ENCODE measurements at places on chromosomes 5 and 9.

DNA sequence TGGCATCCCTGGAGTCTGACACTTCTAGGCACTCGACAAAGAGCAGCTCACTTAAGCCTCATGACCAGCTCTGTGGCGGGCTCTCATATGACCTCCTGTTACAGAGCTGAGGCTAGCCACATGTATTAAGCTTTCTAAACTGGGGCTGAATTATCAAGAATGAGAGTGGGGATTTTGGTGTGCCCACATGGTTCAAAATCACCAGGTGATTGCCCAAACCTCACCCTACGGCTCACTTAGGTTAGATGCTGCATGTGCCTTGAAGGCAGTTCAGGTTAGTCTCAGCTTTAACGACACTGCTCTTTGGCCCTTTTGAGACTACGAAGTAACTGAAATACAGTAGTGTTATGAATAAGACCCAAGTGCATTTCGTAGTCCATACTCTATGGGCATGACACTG is 39.4 kb upstream of the SMIM32 start:
- no peak for DNase-seq

DNA sequence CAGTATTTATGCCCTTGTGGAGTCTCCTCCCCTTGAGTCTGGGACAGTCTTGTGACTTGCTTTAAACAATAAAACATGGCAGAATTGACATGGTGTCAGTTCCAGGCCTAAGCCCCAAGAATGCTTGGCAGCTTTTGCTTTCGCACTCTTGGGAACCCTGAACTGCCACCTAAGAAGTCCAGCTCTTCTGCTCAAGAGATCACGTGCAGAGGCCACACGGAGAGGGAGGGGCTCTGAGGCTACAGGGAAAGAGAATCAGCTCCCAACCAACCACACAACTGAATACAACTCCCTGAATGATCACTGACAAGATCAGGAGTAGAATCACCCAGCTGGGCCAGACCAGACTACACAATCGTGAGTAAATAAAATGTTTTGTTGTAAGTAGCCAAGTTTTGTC is 97.6 kb downstream of the MED27 start:
- no peak for DNase-seq

DNA sequence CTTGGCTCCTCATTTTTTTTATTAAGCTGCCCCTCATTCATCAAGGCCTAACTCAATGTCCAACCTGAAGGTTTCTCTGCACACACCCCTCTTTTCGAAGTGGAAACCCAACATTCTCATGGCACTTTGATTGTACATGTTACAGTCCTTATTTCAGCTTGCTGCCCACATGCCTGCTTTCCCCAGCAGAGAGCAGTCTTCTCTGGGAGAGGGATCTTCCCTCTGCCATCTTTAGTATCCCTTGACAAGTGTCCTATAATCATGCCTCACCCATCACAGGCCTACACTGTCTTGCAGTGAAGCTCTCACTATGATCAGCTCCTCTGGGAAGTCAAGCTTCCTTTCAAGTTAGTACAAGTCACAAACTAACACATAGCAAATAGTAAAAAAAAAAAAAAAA is 175.1 kb downstream of the ACER2 start:
- DNase-seq, result no peak

DNA sequence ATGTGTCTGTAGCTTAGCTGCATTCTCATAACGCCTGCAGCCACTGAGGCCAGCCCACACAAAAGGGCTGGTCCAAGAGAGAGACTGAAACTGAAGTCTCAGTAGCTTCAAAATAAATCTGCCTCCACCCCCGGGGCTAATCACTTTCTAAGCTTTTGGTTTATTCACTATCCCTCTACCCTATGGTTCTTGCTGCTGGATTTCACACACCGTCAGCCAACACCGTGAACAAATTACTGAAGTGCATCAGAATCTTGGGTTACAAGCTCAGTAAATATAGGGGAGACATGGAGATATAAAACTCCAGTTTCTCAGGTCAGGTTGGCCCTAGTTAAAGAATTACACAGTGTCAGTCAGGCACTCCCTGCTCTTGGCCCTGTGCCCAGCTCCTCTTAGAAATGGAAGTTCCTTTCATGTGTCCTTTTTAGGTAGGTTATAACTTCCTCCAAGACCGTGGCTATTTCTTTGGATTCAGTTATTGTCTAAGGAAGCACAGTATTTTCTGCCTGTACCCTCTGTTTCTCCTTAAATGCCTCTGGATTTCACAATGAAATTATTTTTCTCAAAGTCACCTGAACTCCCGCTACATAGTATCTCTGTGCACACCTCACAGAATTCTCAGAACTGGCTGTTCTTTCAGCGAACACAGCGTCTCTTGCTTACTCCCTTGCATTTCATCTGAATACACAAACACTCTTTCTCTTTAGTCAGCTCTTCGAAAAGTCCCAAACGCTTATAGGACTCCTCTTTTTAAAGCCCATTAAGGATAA is 112.5 kb downstream of the FAM174A start:
- DNase-seq, result no peak

GRCh38 chr9:34627716-34628655 is 880 bp downstream of the ARID3C start:
- no peak for DNase-seq

DNA sequence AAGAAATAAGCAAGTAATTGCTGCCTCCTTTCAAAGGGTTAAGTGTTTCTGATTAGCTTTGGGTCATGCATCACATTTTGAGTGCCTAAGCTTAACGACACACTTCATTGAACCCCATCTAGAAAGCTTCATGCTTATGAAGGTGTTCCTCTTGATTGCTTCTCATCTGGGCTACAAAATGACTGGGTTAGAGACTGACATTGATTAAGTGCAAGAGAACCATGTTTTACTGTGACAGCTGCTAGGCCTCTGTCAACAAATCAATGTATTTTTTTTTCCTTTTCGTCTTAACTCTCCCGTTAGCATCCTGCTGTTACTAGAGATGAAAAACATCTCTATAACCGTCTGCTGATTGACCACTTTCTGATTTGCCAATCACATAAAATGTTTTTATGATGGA is 725.0 kb downstream of the TLE1 start:
- DNase-seq, result no peak

GRCh38 chr9:99592834-99593574 is 228.7 kb upstream of the NR4A3 start:
- no peak for DNase-seq

GRCh38 chr5:96384353-96384752 is 48.7 kb downstream of the PCSK1 start:
- DNase-seq, result no peak

DNA sequence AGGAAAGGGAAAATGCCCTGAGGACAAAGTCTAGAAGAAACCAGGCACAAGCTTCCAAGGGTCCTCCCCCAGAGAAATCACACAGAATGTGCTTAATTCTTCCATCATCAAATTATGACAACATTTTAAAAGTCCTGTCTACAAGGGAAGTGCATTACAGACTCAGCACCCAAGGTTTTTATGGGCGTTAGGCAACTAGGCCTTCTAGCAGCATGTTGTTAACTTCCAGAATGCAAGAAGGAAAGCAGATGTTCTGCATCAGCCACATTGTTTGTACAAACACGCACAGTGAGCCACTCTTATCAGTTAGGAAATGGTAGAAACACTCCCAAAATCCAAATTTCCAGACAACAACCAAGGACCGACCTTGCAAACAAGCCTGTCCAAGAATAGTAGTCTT is 26.5 kb downstream of the SMC5 start:
- no peak for DNase-seq

DNA sequence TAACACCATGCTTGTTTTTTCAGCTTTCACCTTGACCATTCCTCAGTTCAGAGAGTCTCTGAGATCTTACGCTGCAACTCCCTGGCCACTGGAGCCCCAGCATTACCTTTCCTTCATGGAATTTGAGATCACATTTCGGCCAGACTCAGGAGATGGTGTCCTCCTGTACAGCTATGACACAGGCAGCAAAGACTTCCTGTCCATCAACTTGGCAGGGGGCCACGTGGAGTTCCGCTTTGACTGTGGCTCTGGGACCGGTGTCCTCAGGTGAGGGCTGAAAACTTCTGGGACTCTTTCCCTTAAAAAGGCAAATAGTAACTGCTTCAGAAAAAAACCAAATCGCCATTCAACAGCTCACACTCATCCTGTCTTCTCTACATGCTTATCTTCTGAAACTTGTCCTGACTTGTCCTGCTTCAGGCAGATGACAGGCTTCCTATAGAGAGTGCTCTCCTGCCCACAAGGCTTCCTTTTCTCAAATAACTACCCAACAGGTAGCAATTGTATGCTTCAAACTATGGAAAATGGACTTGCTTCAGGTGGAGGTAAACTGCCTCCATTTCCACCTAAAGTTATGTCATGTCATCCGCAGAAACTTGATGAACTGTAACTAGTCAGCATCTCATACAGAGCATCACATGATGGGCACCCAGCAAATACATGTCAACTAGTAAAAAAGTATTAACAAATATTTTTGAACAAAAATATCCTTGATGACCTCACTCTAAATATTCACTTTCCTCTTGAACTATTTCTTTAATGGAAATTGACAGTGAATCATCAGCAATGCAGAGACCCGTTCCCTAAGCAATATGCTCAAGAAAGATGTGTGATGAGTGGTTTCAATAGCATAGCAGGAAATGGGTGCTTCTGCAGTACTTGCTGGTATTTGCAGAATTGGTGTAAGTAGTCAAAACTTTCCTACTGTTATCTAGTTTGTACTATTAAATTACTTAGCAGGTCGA is 129.2 kb downstream of the LIFR start:
- DNase-seq, result no peak

DNA sequence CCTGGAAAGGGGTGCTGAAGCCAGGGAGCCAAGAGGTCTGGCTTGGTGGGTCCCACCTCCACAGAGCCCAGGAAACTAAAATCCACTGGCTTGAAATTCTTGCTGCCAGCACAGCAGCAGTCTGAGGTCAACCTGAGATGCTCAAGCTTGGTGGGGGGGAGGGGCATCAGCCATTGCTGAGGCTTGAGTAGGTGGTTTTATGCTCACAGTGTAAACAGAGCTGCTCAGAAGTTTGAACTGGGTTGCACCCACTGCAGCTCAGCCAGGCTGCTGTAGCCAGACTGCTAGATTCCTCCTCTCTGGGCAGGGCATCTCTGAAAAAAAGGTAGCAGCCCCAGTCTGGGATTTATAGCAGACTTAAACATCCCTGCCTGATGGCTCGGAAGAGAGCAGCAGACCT is 55.5 kb upstream of the FBXL17 start:
- no peak for DNase-seq

GRCh38 chr5:141632650-141633049 is 4.0 kb downstream of the HDAC3 start:
- no peak for DNase-seq

GRCh38 chr9:15149450-15149849 is 157.6 kb downstream of the TTC39B start:
- no peak for DNase-seq

DNA sequence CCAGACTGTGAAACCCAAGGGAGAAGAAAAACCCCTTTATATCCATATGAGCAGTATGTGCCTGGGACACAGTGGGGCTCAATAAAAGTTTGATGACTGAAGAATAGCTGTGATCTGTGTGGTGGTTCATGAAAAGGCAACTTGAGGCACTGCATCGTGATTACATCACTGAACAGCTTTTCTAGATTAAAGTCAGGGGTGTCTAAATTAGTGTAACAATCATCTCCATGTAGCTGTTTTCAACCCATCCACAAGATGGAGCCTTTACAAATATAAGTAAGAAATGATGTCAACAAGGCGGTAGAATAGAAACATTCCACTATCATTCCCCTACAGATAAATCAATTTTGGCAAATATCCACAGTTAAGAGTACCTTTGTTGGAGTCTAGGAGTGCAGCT is 55.5 kb downstream of the PRRC1 start:
- DNase-seq, result no peak

DNA sequence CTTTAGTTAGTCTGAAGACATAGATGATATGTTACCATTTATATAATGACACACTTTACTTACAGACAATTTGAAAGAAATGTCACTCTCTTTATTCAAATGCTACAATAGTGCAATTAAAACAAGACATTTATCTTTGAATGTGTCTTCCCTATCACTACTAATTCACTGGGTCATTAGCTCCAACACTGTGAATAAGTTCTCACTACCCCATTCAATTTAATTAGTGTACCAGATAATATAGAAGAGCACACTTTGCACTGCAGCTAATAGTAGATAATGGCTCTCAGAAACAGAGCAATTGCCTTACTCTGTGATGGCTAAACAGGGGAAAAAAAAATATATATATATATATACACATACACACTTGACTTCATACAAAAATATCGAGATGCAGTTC is 497.0 kb downstream of the DTWD2 start:
- DNase-seq, result no peak

- DNase-seq, result no peak
Measured at GRCh38 chr9:19130436-19130835, 3.1 kb upstream of the PLIN2 start.

GRCh38 chr9:86073839-86074238 is 25.5 kb downstream of the GOLM1 start:
- DNase-seq, result no peak

- no peak for DNase-seq
Measured at GRCh38 chr5:144076521-144077083, 93.9 kb downstream of the YIPF5 start.

GRCh38 chr5:135398160-135398854 is 724 bp downstream of the MACROH2A1 start:
- no peak for DNase-seq

- no peak for DNase-seq
Measured at GRCh38 chr5:103375350-103375749, 116.8 kb downstream of the MACIR start.

DNA sequence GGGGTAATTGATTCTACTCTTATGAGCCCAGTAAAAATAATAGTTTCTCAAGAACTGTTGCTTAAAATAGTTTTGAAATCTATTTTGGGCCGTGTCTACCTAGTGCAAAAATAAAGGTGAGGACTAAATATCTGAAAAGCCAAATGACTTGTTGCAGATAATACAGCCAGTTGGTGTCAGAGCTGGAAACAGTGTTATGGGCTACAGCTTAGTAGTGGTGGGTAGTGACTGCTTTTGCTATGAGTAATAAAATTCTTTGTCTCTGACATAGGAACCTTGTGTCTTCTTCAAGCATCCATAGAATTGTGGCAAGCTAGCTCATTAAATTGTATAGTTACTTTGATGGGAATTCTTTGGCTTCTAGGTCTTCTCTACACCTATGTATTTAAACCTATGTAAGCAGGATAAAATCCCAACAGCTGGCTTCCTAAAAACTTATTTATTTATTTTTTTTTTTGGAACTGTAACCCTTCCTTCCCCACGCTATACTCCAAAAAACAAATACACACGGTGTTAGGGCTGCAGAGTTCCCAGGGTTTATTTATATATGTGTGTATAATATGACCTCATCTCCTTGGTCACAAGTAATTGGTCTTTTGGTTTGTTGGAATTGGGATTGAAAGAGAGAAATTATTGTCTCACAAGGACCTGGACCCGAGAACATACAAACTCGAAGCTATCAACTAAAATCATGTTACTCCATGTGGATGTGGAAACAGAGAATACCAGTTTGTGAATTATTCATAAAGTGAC is 138.0 kb downstream of the NUDT12 start:
- DNase-seq, result no peak

- DNase-seq, result no peak
Measured at GRCh38 chr5:177264178-177264577, 39.3 kb downstream of the RAB24 start.

GRCh38 chr9:85332487-85332886 is 409.3 kb downstream of the AGTPBP1 start:
- no peak for DNase-seq
